Stimulated activated effector memory CD8-positive, alpha-beta T cell treated with anti-CD3 and anti-CD28 coated beads, Interleukin-12 subunit alpha, Interleukin-12 subunit beta, amount 100 ng/mL, for 72 hours (primary cell): ENCODE measurements at places on chromosomes 2 and 18.

DNA sequence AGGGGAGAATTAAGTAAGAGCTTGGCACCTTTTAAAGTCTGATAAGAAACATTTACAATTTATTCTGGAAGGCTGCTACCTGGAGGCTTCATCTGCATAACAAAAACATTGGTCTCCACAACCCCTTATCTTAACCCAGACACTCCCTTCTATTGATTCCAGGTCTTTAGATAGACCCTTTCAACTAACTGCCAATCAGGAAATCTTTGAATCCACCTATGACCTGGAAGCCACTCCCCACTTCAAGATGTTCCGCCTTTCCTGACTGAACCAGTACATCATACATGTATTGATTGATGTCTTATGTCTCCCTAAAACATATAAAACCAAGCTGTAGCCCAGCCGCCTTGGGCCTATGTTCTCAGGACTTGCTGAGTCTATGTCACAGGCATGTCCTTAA, 289.4 kb downstream of the AGPS start:
- no peak for DNase-seq

DNA sequence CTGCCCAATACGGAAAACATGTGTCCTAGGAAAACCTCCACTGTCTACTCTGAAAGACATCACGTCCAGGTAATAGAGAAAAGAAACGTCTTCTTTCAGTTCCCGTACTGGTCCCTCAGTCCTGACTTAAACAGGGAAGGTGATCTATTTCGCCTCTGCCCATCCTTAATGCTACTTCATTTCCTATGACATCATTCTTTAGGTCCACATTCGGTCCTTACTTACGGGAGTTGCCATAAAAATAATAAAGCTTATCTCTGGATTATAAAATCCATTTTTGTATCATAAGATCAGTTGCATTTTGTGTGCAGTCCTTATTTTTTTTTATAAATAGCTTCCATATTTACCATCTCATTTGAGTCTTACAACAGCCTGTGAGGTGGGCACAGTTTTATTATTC, 3.7 kb downstream of the TGFA start:
- no peak for DNase-seq

- DNase-seq: no peak
These were observed 605.3 kb upstream of the ZNF804A start for GRCh38 chr2:183993052-183993451.

DNA sequence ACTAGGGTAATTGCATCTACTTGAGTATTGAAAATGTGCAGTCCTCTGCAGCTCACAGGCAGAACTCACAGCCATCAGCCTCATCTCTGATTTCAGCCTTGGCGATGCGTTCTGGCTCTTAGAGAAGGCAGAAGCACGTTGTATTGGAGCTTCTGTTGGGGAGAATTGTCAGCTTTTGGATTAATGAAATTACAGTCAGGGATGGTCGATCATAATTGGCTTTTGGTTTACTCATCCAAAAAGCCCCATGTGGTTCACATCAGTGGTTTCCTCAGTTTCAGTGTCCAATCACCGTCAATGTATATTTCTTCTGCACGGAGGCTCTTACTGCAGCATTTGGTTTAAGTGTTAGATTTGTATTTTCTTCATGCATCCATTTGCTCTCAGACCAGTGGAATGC, 218.5 kb upstream of the SOX11 start:
- DNase-seq: no peak

GRCh38 chr2:236417150-236417549, 152.5 kb upstream of the ACKR3 start:
- no peak for DNase-seq

- no peak for DNase-seq
These were observed 58.3 kb downstream of the SMIM21 start for GRCh38 chr18:75369026-75369721.

GRCh38 chr18:50429207-50429948, 54.5 kb downstream of the SKA1 start:
- DNase-seq: no peak

DNA sequence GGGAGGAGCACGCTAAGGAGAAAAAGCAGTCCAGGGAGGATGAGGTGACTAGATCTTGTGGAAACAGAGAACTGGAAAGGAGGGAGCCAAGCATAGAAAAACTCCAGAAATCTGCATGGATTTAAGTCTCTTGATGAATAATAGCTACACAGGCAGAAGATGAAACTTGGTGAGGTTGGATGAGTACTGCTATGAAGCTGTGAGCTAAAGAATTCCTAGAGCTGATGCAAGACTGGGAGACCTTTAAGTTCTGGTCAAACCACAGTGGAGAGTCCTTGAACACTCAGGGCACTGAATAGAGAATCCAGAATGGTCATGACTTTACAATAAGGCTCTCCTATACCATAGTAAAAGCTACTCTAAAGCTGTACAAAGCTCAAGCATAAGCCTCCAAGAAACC, 18.4 kb upstream of the PIEZO2 start:
- no peak for DNase-seq

DNA sequence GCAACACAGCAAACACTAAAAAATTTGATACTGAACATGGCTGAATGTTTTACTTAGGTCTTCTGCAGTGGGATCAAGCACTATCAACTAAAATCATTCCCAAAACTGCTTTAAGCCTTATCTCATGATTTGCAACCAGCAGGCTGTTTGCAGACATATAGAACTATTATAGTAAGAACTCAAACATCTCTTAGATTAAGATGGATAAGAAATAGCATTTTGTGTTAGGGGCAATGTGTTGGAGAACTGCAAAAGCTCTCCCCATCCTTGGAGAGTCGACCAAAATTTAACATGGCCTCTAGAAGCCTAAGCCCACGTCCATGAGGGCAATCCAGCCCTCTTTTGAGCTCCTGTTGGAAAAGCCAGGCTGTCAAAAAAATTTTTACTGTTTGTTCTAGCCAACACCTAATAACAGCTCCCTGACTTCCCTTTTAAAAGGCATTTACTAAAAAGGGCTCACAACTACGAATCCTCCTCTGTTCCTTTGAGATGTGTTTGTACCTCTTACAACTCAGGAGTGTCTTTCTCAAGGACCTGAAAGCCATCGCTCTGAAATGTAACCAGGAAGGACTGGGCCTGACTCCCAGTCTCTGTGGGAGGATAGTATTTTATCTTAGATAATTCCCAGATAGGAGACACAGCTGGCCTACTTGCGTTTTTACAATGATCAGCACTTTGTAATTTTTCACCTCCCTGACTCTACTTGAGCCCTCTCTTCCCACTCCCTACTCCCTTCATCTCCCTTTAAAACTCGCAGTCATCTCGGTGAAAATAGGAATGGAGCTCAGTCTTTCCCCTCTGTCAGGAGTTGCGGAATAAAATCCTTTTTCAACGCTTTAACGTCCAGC, 1.4 kb downstream of the KRCC1 start:
- DNase-seq: no peak

DNA sequence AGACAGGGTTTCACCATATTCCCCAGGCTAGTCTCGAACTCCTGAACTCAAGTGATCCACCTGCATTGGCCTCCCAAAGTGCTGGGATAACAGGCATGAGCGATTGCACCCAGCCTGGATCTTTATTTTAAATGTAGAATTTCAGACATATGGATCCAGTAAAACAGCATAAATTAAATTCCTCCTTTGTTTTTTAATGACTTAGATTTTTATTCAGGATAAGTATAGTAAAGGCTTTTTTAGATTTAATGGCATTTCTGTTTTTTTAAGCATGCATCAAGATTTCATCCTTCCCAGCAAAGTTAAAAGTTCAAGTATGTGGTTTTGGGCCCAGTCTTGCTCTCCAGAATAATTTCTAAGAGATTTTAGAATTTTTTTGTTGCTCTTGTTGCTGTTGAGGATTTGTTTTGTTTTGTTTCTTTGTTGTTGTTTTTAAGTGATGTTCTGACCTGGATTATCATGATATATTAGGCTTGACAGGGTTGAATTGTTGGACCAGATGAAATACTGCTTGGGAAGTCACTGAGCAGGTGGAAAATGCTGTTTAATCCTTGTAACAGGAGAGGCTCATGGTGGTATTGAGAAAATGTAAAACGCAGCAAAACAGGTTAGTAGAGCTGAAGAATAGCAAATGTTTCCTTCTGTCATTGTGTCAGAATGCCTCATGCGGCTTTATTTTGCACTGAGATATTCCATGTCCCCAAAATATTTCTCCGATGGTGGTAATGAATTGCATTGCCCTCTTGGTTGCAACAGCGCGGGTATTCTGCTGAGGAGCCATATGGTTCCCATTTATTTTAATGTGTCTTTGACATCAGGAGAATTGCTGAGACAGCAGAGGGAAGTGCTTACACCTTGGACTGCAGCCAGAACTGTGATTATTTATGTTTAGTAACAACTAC, 147.9 kb downstream of the GALNT3 start:
- no peak for DNase-seq

- no peak for DNase-seq
These were observed 6.9 kb upstream of the RND3 start for GRCh38 chr2:150494234-150494945.

GRCh38 chr2:82139979-82140611, 1835.5 kb upstream of the LRRTM1 start:
- no peak for DNase-seq

GRCh38 chr2:64337314-64337713, 116.6 kb upstream of the LGALSL start:
- DNase-seq: no peak

DNA sequence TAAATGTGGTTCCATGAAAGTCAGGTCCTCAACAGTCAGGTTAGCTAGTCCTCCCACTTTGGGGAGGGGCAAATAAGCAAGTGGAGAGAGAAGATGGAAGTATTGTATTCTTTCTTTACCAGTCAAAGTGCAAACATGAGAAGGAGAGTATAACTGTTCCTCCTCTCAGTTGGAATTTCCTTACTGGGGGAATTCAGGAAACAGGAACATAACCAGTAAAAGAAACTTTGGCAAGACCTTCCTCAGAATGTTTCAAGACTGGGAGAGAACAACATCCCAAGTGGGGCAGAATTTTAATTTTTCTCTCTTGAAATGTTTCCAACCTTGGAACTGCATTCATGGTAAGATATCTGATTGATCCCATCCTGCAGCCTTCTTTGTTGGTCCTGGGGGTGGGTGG, 552.4 kb upstream of the TNP1 start:
- DNase-seq: no peak

DNA sequence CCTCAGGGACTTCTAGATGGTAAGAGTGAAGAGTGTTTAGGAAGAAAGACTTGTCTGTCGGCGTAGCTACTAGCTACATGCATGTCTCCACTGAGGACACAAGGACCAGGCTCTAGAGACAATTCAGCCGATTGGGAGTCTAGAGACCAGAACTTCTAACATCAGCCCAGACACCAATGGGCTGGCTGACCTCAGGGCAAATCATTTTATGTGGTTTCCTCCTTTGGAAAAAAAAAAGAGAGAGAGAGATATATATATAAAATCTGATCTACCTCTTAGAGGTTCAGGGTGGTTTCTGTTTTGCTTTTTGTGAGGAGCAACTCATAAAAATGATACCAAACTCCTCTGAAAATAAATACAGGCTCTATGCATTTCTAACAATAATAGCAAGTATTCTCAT, 212.8 kb downstream of the BCL2 start:
- no peak for DNase-seq

DNA sequence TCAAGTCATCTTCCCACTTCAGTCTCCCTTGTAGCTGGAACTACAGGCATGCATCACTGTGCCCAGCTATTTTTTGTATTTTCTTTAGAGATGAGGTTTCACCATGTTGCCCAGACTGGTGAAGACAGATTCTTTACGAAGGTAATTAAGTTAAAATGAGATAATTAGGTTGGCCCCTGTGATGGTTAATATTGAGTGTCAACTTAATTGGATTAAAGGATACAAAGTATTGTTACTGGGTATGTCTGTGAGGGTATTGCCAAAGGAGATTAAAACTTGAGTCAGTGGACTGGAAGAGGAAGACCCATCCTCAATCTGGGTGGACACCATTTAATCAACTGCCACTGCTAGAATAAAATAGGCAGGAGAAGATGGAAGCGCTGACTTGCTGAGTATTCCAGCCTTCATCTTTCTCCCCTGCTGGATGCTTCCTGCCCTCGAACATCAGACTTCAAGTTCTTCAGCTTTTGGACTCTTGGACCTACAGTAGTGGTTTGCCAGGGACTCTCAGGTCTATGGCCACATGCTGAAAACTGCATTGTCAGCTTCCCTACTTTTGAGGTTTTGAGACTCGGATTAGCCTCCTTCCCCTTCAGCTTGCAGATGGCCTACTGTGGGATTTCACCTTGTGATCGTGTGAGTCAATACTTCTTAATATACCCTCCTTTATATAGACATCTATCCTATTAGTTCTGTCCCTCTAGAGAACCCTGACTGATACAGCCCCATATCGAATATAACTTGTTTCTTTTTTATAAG, 269.1 kb downstream of the TMX3 start:
- no peak for DNase-seq

- DNase-seq: peak; percentile 71
These were observed 4.0 kb upstream of the MREG start for GRCh38 chr2:216017365-216017764.

- no peak for DNase-seq
These were observed 302.2 kb downstream of the NDUFA10 start for GRCh38 chr2:239722760-239723470.

DNA sequence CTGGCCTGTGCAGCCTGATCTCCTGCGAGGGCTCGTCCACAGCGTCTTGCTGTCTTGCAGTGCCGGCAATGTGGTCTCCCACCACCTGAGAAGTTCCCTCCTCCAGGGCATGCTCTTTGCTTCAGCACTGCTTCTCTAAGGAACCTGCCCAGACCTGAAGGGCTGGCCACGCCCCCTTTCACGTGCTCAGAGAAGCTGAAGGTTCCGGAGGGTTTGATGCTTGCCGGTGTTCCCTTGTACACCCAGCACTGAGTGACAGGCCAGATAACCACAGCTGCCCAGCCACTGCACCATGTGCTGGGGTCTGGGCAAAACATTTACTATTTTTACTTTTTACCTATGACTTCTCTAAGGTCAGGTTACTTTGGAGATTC, 1.7 kb upstream of the POLR2D start:
- DNase-seq: peak; percentile 55

- DNase-seq: no peak
These were observed 38.3 kb upstream of the SMAD2 start for GRCh38 chr18:47968721-47969120.

GRCh38 chr2:102251849-102252203, 59.5 kb upstream of the IL1RL1 start:
- no peak for DNase-seq

- DNase-seq: no peak
These were observed 73.6 kb downstream of the CYBRD1 start for GRCh38 chr2:171595896-171596295.

- DNase-seq: no peak
These were observed 844 bp upstream of the VSNL1 start for GRCh38 chr2:17539611-17540092.

DNA sequence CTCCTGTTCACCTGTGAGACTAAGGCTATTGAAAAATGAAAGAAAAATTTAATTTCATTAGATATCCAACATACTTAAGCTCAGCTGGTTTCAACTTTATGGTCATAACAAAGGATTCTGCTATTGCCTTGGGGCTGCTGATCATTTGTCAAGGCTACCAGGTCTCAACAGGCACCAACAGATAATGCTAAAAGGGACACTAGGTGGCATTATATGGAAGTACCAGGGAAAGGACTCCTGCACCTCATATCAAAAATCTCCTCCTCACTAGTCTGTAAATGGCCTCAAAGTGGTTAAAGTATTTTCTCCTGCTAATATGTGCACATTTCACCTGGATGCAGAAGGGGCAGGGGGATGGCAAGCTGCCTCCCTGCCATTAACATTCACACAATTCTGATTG, 167.9 kb upstream of the REG3A start:
- no peak for DNase-seq

GRCh38 chr2:40123746-40124145, 328.1 kb downstream of the SLC8A1 start:
- no peak for DNase-seq

GRCh38 chr2:198930170-198930569, 527.6 kb downstream of the SATB2 start:
- DNase-seq: no peak
